ENCODE measurements at places on chromosomes 11 and 22.

DNA sequence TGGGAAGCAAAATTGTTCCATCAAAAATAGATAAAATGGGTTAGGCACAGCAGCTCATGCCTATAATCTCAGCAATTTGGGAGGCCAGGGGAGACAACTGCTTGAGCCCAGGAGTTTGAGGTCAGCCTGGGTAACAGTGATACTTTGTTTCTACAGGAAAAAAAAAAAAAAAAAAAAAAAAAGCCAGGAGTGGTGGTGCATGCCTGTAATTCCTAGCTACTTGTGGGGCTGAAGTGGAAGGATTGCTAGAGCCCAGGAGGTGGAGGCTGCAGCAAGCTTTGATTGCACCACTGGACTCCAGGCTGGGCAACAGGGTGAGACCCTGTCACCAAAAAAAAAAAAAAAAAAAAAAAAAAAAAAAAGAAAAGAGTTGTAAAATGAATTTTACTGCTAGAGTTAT lies 49.6 kb downstream of the KIF18A start:
- no peak for DNase-seq

DNA sequence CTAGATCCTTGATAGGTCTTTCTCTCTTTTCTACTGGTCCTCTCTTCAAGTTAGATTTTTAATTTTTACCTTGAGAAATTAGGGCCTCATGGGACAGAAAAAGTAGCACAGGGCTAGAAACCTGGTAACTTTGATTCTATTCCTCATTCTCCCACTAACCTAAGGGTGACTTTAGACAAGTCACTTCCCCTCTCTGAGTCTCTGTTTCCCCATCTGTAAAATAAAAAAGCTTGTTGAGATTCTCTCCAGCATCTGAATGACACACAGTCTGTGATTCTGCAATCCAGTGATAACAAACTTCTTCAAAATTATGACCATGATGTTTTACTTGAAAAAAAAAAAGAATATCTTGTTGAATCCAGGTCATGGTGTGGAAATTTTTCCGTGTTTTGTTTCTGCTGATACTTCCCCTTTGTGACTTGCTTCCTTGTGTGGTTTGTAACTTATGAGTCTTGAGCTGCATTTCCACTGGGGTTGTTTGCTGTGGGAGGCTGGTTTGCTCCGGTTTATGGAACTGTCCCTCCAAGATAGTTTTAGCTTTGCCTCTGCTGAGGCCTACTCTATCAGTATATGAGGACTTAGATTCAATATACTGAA lies 9.8 kb upstream of the MPEG1 start:
- DNase-seq: no peak

GRCh38 chr11:65429068-65429681 lies 6.6 kb downstream of the NEAT1 start:
- DNase-seq: no peak

DNA sequence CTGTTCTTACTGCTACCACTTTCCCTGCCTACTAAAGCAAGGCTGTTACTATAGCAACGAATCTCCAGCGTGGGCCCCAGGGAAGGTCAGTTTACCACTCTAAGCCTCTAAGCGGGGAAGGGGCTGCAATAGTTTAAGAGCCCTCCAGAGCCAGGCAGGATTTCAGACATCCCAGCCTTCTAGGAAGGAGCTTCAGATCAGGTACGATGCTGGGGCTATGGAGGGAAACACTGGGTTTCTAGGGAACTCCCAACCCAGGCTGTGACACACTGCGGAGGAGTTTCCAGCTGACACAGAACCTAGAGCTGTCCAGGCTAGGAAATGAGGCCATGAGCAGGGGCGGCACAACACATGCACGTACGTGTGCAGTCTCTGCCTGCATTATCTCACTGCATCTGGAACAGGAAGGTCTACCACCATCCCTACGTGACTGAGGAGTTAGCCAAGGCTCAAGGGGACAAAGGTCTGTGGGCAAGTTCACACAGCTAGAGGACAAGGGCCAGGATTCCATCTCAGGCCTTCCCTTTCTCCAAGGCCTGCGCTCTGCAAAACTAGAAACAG lies 20.4 kb downstream of the HPS4 start:
- DNase-seq: no peak

DNA sequence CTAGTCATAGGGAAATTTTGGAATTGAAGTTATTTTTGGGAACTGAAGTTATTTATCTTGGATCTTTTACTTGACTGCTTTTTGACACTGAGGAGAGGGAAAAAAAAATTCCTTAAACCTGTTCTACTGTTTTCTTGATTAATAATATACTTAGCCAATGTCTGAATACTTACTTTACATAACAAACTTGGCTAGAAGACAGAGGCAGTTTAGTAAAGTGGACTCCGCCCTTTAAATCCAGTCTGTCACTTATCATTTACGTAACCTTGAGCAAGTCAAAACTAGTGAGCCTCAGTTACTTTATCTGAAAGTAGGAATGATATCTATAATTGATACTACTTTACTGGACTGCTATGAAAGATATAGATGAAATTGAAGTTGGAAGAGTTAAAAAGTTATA lies 19.5 kb downstream of the CTSC start:
- no peak for DNase-seq

- DNase-seq: no peak
These were observed 2.8 kb upstream of the LZTR1 start for GRCh38 chr22:20979243-20979809.

DNA sequence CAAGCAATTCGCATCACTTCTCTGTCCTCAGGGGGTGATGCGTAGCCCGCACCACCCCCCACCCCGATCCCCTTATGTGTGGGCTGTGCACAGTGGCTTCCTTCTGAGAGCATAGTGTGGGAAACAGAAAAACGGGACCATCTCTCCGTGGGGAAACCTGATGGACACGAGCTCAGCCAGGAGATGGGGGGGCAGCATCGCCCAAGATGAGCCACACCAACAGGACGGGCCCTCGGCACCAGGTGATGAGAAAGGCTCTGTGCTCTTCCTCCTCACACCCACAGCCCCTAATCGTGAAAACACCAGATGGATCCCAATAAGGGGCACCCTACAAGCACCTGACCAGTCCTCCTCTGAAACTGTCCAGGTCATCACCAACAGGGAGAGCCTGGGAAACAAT lies 153.6 kb downstream of the SHANK2 start:
- no peak for DNase-seq

DNA sequence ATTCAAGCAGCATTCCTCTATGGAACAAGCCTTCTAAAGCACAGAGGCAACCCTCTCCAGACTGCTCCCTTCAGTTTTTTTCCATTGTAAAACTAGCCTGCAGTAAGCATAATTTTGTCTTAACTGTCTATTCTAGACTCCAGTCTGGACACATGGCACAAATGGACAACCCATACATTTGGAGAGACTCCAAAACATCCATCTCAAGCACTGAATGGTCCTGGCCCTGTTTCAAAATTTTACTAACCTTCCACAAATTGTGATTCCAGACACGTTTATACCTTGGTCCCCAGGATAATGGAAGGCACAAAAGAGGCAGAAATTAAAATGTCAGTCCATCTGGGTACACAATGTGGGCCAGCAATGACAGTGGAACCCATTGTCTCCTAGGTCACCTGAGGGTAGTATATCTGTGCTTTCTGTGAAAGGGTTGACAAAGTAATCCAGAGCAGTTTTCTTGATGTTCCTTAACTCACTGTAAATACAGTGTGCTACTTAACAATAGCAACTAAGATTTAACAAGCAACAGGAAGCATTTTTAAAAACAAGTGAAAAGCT lies 16.2 kb upstream of the SESN3 start:
- no peak for DNase-seq

DNA sequence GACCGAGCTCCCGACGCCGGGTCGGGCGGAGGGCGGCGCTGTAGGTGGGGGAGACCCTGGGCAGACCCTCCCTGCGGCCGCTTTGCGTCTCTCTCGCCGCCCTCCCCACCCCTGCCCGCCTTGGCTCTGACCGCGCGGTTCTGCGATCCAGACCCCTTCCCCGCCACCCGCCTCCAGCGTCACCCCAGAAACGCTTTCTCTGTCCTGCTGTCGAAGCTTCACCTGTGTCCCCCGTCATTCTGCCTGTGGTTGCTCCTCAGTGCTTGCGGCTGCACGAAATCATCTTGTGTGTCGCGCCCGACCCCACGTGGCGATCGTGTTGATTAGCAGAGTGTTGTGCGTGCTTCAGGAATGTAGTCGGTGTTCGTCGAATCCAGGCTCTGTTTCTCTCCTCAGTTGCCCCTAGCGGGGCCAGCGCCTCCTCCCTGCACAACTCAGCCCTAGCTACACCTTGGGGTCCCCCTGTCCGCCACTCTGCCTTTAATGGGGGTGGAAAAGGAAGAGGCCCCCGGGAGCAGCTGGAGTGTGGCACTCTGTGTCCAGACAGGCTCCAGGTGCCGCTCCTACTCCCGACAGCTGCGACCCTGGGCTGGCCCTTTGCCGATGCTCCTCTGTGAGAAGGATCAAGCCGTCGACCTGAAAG lies 851 bp downstream of the PTDSS2 start:
- peak; percentile 81 for DNase-seq

GRCh38 chr11:107706531-107706930 lies 5.3 kb downstream of the SLN start:
- DNase-seq: no peak

GRCh38 chr22:20155330-20156041 lies 4.6 kb upstream of the CCDC188 start:
- no peak for DNase-seq

DNA sequence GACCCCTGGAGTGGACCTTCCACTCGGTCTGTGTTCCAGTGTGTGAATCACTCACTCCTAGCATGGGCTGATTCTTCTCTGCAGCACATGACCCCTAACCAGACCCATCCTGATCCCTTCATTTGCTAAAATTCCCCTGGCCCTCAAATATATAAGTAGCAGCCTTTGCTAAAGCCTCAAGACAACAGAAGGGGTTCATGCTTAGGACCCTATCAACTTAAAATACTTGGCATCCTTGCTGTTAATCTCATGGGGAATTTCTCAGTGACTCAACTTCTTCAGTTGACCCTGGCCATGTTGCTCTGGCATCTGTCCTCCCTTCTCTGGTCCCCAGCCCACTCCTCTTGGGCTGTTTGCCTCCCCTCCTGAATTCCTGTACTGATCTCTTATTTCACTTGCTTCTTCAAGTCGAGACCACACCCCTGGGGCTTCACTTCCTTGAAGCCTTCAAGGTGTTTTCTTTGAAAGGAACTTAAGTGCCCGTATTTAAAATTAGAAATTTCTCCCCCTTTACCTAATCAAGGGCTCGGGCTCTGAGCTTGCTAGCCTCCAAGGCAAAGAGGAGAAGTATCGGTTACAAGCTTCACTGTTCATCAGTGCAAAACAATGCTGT lies 23.6 kb downstream of the NNMT start:
- DNase-seq: no peak

DNA sequence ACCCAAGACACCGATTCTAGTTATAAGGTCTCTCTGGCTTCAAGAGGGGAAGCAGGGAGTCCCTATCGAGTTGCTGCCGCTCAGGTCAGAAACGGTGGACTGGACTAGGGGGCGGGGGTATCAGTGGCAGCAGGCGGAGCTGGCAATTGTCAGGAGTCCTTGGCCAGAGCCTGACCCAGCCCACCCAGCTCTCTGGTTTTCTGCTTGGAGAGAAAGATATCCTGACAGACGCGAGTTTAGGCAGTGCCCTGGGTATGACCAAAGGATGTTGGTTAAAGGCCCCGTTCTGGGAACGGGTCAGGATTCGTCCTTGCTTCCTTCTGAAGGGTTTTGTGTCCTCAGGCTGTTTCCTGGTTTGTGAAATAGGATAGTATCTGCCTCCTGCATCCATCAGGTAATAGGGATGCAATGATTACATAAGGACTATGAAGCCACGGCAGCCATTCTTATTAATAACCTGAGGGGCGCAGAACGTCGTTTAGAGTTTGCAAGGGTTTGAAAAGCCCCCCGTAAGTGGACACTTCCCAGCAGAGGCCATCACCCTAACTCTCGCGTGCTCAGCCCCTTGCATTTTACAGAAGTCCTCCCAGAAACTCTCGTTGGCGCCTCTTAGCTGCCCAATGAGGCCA lies 700 bp upstream of the DEPDC5 start:
- peak; percentile 75 for DNase-seq

DNA sequence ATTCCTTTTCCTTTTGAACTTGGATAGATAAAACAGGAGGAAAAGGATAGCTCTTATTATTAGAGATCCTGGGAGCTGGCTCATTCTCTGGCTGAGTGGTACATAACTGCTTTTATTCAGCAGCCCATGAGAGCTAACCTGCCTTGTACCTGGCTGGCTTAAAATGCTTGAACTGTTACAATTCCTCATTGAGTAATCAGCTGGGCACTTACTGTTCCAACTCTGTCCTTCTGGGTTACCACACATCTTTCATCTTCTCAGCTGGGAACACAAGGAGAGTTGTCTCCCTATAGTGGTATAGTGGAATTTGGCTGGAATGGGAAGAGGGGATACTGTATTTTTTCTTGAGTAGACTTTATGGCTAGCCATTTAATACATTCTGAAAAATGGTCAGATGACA lies 39.8 kb upstream of the SPTBN2 start:
- no peak for DNase-seq

GRCh38 chr11:57639321-57640067 lies 10.2 kb downstream of the YPEL4 start:
- peak; percentile 89 for DNase-seq

DNA sequence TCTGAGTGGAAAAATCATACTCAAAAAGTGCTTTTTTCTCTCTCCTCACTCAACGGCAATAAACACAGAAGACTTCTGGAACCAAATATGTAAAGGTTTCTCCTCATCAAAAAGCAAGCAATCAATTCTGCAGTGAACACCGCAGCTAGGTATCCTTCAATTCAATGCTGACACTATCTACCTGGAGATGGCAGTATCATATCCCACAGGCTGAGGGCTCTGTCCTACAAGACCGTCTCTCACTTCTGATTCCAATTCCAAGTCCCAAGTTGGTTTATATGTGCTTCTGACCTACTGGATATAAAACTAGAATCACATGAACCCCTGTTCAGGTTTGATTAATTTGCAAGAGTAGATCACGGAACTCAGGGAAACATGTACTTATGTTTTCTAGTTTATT lies 59.7 kb upstream of the LUZP2 start:
- DNase-seq: no peak

GRCh38 chr22:38314933-38315822 lies 2.1 kb downstream of the CSNK1E start:
- no peak for DNase-seq

- DNase-seq: no peak
These were observed 5.4 kb upstream of the MIF start for GRCh38 chr22:23888615-23889401.

DNA sequence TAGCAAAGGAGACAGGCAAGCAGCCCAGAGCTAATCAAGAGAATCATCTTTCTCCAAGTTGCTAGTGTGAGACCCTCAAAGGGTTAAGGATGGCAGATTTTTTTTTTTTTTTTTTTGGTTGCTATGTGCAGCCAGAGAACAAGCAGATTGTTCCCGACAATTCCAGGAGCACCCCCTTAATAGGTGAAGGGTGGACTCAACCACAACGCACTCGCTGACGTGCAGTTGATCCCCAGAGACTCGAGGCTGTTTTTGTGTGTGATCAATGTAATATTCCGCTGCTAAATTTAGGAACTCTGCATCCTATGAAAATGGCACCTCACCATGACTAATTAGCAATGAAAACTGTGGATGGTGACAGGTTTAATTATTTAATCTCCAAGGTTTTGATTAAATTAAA lies 789.0 kb downstream of the KCNA4 start:
- no peak for DNase-seq
